Activated CD4-positive, CD25-positive, alpha-beta regulatory T cell treated with anti-CD3 and anti-CD28 coated beads, Interleukin-2, amount 50 U/mL, for 72 hours (primary cell): ENCODE measurements at places on chromosomes 3 and 15.

GRCh38 chr3:141000027-141000663 lies 51.0 kb upstream of the SPSB4 start:
- DNase-seq, result no peak

DNA sequence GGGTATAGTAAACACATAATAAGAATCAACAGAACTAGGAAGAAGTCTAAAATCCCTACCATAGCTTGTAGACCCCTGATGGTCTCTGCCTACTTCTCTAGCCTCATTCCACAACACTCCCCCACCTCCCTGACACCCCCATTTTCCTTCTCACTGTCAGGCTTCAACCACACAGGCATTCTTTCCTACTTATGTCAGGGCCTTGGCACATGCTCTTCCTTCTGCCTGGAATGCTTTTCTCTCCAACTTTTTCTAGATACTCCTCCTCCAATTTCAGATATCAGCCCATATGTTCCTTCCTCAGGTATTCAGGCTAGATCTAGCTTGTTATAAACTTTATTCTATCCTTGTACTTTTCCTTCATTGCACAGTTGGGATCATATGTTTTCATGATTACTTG lies 106.0 kb upstream of the MRPL3 start:
- no peak for DNase-seq

- DNase-seq, result no peak
Observed at GRCh38 chr3:9615003-9615628, 34.2 kb upstream of the MTMR14 start.

DNA sequence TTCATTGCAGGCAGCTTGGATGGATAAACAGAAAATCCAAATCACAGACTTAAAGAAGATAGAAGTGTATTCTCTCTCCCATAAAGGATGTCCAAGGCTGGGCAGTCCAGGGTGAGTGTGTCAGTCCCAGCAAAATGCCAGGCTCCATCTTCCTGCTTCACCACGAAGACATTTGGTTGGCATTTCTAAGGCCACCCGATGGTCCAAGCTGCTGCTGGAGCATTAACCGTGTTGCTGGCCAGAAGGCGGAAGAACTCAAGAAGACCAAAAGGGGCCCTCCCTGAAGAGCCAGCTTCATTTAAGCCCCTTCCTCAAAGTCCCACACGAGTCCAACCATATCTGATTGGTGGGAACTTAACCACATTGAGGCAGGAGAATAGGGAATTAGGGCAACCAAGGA lies 3.0 kb upstream of the CYP11A1 start:
- DNase-seq, result no peak

GRCh38 chr3:143067201-143067600 lies 52.4 kb upstream of the CHST2 start:
- DNase-seq, result no peak

- DNase-seq, result no peak
Observed at GRCh38 chr15:80549191-80549590, 145.0 kb downstream of the ARNT2 start.

- DNase-seq, result no peak
Observed at GRCh38 chr3:1787094-1787493, 311.6 kb upstream of the CNTN4 start.

DNA sequence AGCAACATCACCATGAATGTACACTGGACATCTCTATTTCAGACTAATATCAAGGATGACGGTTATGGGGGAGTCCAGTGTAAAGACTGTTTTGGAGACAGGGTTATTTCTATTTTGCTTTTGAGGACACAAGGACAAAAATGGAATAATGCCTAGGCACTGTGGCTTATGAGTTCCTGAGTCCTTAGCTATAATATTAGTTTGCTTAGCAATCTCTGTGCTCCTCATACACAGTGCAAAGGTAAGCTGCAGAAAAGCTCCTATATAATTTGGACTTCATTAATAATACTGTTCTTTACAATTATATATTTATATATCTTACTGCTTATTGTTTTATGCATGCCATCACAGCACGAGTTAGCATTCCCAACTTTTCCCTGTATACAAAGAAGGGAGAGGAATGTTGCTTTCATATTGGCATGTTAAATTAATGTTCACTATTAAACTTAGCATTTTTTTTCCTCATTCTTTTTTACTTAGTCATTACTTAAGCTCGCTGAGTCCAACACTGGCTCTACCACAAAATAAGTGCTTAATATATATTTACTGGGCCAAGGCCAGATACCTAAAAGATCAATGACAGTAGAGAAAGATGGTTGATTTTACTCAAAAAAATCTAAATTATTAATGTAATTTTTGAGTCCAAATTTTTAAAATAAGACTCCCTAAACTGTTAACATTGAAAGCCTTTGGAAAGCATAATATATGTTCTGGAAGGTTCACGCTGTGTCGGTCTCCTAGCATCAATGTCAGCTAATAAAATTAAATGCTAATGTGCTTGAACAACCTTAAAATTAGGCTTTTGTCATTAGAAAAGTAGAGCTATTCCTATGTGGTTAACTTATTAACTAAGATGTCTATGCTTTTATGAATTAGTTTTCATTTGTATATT lies 13.8 kb downstream of the THBS1 start:
- no peak for DNase-seq

- DNase-seq, result no peak
Observed at GRCh38 chr3:132979606-132980005, 58.6 kb upstream of the TMEM108 start.

DNA sequence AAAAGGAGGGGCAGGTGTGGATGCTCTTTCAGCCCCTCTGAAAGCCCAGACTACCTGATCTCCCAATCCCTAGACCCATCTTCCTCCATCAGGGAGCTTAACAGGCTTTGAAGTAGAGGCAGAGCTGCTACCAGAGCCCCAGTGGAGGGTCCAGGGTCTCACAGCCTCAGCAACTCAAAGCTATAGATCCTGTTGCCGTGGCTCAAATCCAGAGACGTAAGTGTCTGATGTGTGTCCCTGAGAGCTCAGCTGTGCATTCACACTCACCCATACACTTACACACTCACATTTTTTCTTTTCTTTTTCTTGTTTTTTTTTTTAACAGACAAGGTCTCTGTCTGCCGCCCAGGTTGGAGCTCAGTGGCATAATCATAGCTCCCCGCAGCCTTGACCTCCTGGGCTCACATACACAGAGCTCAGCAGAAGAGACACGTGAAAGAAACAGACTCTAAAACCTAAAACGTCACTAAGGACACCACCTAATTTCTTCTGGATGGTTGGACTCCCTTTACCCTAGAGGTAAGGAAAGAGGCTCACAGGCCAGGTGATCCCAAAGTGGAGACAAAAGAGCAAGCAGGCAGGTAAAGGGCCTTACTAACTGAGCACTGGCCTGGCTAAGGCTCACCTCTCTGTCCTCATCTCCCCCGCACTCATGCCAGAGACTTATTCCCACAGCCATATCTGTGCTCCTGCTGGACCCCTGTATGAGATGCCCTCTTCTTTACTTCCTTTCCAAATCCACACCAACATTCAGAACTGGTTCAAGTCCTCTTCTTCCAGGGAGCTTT lies 80.7 kb downstream of the SCN11A start:
- no peak for DNase-seq

DNA sequence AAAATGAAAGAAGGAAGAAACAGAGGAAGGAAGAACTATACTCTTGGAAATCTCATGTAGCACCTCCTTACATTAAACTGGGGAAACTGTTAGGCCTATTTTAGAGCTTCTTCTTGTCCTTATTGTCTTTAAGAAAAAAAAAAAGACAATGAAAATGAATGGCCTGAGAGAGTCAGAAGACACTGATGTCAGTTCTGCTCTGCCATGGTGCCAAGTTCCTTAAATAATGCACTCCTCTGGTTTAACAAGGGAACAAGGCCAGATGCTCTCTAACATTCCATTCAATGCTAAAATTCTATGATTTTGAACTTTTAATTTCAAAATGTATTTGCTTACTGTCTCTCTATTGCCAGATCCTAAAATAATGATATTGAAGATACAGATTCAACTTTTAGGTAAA lies 4.4 kb upstream of the MBNL1 start:
- DNase-seq, result no peak

DNA sequence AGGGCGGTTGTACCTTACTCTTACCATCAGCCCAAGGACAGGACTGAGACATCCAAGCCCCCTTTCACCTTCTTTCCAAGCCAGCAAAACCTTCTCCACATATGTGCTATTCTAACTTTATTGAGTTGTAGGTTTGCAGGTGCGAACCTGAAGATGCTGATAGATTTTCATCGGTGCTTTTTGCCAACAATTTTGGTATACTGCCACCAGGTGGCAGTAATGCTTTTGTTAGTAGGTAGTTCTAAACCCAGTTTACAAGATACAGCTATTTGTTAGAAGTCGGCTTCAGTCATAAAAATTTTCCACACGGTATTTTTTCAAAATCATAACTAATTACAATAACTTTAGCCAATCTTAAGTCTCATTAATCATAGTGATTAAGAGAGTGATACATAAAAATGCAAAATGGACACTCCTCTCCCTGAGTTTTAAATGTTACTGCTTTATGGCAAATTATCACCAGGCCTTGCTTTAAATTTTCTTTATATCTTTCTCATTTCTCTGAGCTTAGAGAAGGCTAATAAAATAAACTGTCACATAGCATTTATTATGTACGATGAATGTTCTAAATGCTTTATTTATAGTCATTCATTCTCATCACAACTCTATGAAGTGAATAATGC lies 636 bp downstream of the TBC1D21 start:
- DNase-seq, result no peak

DNA sequence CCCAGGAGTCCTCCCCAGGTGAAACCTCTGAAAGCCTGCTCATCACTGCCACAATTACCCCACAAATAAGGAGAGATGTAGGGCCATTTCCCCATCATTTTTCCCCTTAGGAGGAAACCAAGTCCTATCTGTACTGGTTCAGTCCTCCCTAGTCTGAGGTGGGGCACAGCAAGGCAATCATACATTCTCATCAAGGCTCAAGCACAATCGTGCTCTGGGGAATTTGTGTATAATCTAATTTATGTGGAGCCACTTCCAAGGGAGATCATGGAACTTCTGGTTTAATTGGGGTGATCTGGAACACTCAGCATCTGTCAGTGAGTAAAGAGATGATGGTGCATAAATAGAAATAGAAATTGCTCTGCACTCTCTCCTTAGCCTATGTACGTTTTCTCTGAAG lies 546.9 kb downstream of the IGSF11 start:
- DNase-seq, result no peak

GRCh38 chr3:20683910-20684309 lies 497.9 kb upstream of the SGO1 start:
- no peak for DNase-seq

DNA sequence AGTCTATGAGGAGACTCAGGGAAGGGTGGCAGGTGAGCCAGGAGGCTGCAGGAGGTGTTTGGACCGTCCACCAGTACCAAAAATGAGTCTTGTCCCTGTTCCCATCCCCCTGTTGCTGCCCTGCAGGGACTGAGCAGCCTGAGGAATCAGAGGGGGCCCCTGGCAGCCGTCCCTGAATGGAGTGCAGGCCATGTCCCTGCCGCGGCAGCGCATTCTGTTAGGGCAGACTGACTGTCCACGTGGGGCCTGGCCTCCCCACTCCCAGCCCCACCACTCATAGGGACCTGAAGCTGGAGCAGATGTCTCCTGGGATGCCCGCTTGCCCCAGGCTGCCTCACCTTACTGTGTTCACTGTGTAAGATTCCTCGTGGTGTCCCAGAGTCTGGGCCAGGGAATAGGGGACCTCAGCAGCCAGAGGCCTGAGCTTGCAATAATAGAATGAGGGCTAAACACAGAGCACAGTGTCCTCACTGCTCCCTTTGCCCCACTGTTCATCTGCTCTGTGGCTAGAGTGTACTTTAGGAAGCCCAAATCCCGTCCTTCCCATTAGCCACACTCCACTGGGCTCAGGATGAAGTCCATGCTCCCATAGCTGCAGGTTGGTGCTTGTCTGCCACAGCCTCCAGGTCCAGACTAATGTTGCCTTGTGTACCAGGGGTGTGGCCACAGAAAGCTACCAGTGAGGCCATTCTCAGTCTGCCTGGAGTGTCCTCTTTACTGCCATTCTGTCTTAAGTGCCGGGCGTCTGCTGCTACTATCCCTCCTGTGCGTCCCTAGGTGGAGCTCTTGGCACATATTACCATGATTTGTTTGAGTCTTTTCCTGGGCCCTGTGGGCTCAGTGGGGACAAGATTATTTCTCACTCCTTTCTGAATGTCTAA lies 63.2 kb downstream of the HCN4 start:
- no peak for DNase-seq

GRCh38 chr15:47786371-47786770 lies 69.1 kb downstream of the SEMA6D start:
- DNase-seq, result no peak

GRCh38 chr3:81998139-81998755 lies 236.8 kb upstream of the GBE1 start:
- DNase-seq, result no peak

GRCh38 chr3:23685541-23686258 lies 120.1 kb upstream of the UBE2E1 start:
- DNase-seq, result no peak

GRCh38 chr15:69648775-69649735 lies 196.4 kb downstream of the RPLP1 start:
- DNase-seq, result no peak

GRCh38 chr15:31207246-31207645 lies 105.7 kb upstream of the TRPM1 start:
- no peak for DNase-seq

GRCh38 chr3:32186876-32187275 lies 51.6 kb upstream of the CMTM8 start:
- no peak for DNase-seq

DNA sequence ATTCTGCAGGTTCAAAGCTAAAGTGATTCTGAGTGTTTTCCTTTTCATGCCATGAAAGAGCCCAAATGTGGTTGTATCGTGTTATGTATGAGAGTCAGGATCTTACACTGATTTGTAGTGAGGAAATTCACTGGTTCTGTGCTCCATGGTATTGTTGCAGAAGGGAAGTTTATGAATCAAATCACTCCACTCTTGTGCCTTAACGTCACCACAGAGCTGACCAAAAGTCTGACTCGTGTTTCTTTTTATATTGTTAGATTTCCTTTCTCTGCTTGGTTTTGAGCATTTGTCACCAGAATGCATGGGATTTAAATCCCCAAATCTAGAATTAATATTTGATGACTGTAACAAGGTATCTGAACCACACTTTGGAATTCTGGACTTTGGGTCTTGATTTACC lies 29.1 kb upstream of the SLC30A4 start:
- DNase-seq, result no peak

DNA sequence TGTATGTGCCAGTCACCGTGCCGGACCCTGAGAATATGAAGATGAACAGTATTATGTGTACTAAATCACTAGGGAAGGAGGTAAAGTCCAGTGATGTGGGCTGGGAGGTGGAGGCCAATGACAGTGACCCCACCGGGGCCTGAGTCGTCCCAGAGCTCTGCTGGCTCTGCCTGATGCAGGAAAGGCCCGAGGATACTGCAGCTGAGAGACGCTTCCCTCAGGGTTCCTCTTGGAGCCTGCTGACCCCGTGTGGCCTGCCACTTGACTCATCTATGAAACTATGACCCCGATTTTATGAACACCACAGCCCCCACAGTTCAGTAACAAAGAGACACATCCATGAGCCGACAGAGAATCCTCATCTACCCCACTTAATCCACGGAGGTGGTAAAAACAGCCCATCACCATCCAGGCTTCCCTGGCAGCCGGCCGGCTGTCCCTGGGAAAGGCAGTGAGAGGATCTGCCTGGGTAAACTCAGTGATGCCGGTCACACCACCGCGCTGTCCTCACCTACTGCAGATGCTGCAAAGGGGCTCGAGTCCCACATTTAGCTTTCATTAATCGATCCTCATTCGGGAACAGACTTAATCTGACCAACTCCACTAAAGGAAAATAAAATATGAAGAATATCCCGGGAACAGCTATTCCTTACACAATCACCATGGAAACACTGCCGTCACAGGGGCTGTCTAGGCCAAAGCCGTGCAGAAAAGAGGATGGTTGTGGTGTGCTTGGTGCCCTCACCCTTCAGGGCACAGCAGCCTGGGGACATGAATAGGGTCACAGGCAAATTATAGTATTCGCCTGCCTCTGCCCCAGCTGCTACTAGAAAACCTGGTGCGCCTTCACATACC lies 82.9 kb downstream of the ARRDC4 start:
- DNase-seq, result no peak
